ENCODE measurements at places on chromosomes 3 and 15.

DNA sequence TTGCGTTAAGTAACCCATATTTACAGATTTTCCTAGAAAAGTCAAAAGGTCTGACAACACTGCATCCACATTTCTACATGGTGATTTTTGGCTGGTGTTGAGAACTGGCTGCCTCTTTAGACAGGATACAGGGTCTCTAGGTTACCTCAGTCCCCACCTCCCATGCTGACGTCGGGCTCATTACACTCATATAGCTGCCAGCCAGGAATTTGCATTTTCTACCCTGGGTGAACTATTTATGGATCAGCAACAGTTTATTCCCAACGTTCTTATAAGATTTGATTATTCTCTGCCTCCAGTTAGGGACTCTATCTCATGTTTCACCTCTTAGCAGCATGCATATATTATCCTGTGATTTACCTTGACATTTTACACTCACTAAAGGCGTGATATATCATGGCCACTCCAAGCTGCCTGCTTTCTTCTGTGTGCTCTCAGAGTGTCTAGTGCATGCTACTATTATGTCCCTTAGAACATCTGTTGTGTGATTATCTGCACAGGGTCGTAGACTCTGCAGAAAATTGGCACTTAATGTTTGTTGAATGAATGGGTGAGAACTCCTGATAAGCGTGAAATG lies 49.0 kb downstream of the CLDN11 start:
- no peak for DNase-seq

DNA sequence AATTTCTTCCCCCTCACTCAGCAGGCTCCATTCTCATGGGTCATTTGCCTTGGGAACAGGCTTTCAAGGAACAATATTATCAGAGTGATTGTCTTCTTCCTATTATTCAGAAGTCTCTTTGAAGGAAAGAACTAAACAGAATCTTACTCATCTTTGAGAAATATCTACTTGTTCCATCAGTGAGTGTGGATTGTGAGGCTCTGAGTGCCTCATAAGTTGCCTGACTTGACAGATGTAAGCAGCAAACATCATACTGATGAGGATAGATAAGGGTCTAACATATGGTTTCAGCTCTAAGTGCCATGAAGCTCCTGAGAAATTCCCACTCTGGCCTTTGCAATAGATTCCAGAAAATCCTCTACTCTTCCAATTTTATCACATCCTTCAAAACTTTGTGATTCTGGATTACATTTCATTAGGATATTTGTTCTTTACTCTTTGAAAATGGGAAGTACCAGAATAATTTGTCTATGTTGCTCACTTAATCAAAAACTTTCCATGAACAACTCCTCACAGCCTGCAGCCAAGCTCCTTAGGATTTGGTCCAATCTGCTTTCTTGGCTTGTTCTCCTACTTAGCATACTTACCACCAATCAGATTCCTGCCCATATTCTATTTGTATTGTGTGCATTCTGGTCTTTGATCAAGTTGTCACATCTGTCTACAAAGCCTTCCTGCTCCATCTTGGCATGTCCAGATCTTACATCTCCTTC lies 120.1 kb downstream of the RPL22L1 start:
- no peak for DNase-seq

- DNase-seq, result no peak
Measured at GRCh38 chr3:23650371-23651140, 155.2 kb upstream of the UBE2E1 start.

DNA sequence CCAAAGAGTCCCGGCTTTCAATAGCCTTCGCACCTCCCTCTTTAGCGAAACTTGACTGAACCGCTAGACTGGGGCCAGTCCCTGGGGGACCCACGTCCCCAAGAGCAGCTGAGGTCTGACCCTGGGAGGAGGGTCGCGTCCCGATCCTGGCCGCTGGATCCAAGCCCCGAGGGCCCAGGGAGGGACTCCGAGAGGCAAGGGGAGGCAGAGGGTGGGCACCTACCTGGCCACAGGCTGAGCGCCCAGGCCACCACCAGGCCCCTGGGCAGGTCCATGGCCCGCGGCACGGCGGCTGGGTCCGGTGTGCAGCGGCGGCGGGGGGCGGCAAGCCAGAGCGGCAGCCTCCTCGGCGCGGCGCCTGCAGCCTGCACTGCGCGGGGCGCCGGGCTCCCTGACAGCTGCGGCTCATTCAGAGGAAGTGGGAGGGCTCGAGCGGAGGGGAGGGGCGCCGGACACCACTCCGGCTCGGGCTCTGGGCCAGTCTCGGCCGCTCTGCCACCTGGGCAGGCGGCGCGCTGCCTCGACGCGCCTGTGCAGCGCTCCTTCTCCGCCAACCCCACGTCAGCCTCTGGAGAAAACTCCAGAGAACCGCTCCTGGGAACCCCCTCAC lies at the start of gene ITGA11:
Gene ITGA11, minus strand, starts transcription at position 372 of the 610 bp plus-strand sequence. Its CDS starts 97 bp downstream, at position 275.
- no peak for DNase-seq

GRCh38 chr3:64414043-64414442 lies 188.8 kb upstream of the PRICKLE2 start:
- DNase-seq, result no peak

DNA sequence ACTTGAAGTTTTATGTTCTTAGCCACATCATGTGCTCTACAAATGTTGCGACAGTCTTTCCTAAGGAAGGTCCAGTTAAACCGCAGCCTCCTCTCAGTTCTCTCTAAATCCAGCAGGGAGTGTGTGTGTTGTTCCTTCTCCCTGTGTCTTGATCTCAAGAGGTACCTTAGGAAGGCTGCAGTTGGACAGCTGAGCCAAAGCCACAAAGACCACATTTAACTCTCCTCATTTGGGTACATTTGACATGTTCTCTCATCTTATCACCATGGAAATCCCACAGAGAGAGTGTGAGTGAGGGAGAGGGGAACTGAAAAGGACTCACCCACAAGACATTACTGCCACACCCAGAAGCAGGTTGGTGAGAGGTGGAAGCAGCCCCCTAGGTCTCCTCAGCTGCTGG lies 79.5 kb downstream of the CD200R1L start:
- DNase-seq, result no peak

DNA sequence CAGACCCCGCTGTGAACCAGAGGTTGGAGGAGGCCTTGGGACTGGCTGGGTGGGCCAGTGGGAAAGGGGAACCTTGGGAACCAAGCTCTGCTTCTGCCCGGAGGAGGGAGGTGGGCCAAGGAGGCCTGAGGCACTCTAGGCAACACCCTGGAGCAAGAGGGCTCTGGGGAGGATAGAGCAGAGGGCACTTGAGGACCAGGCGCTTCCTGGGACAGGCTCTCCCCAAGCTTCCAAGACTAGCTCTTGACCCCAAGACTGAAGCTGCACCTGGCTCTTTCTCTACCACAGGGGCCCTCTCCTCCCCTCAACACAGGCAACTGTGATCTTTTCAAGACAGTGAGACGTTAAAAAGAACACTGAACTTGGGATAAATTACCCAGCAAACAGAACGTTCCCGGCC lies 20.3 kb downstream of the TKT start:
- DNase-seq, result no peak

DNA sequence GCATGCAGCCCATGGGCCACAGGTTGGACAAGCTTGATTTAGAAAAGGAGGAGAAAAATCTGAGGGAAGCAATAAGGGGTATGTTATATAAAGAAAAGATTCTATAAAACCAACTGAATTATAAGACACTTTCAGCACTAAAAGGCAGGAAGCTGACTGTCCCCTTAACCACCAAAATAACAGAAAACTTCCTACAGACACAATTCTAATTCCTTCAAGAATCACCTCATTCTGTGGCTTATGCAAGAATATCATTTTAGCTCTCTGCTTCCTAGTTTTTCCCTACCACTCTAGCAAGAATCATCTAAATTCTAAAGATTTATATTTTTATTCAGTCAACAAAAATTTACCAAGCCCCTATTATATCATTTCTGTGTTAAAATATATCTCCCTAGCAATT lies 6.3 kb downstream of the STAG1 start:
- DNase-seq, result no peak

- DNase-seq, result no peak
Measured at GRCh38 chr3:9450991-9451390, 53.6 kb downstream of the SETD5 start.

- DNase-seq, result no peak
Measured at GRCh38 chr15:81758818-81759284, 287.0 kb downstream of the MEX3B start.

GRCh38 chr3:63193647-63194046 lies 84.5 kb upstream of the SYNPR start:
- no peak for DNase-seq

- DNase-seq, result no peak
Measured at GRCh38 chr15:98674336-98674735, 26.0 kb downstream of the IGF1R start.

DNA sequence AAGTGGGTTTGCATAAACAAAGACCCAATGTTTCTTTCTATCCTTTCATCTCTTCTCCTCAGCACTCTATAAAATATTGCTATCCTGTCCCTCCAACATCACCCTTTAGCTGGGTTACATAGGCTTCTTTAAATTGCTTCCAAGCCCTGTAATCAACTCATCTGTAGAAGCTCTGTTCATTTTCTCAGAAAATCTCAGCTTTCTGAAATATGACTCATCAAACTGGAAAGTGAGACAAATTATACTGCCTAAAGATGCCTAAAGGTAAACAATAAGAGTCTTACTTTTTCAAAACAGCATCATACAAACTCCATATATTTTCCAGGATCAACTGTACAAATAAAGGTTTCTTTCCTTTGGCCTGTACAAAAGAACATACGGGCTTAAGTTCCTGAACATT lies 33.8 kb downstream of the EFL1 start:
- DNase-seq, result no peak

DNA sequence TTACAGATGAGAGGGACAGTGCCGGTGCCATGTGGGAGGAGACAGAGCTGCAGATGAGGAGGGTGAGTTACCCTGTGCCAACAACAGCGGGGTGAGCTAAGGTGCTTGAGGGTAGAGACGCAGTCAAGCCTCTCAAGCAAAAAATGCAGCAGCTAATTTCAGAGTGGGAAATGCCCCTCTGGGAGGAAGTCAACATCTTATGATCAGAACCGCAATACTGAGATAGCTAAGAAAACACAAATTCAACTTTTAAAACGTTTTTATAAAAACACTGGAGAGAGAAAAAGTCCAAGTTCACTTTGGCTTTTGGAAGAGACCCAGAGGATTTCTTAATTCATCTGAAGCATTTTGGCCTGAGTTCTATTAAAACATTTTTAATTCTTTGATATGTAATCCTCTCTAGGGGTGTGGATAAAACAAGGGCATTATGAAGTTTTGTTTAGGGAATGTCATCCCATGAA lies 319.2 kb downstream of the SLC9A9 start:
- DNase-seq, result no peak

GRCh38 chr3:45011756-45012508 lies 14.2 kb upstream of the CLEC3B start:
- no peak for DNase-seq

- DNase-seq, result no peak
Measured at GRCh38 chr15:39999538-40000200, 39.3 kb downstream of the SRP14 start.

DNA sequence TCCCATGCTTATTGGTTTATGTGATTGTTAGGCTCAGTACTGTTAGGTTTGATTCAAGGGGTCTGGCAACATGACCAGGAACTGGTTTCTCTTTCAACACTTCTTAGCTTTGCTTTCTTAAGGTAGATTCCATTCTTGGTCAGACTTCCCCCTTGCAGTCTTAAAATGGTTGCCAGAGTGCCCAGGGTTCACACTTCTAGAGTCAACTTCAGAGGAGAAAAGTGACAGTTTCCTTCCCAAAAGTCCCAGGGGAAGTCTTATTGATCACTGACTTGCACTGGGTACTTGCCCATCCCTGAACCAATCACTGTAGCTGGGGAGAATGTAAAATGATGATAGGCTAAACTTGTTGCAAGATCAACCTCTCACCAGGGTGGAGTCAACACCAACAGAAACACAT lies 14.1 kb downstream of the MGLL start:
- no peak for DNase-seq

DNA sequence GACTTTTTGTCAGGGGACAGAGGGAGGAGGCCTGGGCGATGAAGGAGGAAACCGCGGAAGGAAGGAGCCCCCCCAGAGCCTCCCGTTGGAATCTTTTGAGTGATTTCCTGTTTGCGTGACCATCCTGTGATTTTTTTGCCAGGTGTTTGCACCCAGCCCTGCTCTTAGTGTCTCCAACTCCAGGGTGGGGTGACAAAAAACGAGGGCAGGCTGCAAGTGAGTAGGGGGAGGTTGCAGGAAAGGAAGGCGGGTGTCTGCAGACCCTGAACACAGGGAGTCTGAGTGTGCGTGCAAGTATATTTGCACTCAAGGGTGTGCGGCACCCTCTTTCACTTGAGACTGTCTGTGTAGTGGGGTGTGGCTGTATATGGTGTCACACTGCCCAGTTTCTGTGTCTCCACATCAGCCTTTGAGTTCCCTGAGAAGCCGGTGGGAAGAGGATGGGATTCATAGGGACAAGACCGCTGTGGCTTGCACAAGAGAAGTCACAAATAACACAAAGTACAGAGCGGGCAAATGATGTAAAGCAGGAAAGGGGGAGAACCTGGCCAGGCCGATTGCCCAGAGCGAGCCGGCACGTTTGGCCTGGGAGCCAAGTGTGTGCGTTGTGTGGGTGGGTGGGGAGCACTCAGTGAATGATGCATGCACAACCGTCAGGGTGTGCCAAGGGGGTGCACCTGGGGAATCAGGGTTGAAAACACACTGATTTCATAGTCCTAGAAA lies 6.6 kb downstream of the ISLR2 start:
- no peak for DNase-seq

- no peak for DNase-seq
Measured at GRCh38 chr15:45328663-45329062, 49.7 kb downstream of the GATM start.

- no peak for DNase-seq
Measured at GRCh38 chr3:141448606-141449220, 38.1 kb upstream of the RASA2 start.

GRCh38 chr3:184248454-184249411 lies at the start of gene ALG3:
Gene ALG3, minus strand, starts transcription at chr3:184248962. Its CDS starts 22 bp downstream, at chr3:184248940.
- peak; percentile 80 for DNase-seq

DNA sequence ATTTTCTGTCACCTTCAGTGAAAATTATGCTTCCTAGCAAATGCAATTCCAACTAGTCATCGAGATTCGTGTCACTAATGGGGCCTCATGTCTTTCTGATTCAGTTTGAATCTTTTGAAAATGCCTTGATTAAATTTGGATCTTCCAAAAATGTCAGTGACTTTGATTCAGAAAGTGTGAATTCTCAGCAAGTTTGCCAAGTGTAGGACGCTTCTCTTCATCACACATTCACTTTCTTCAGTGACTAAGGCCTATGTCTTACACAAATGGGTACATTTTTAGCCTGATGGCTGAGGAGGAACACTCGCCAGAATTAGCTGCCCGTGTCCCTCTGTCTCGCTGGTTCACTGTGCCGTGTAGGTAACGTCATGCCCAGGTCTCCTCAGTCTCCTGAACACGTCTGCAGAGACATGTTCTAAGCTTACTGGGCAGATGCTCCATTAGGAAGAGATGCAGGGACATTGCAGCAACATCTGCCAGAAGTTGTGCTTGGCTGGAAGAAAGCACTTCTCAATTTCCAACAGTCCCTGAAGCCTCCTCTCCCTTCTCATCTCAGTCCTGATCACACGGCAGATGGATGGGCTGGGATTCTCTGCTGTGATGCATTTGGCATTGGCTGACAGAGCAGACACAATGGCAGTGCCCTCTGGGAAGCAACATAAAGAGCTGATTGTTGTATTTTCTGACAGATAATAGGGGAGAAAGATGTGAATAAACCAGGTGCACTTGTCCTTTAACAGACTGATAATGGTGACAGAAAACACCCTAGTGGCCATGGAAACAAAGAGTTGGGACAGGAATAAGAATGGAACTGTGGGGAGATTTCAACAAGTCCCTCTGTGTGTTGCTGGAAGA lies 29.1 kb upstream of the LYZL4 start:
- DNase-seq, result no peak

GRCh38 chr3:72306800-72307341 lies 521.9 kb upstream of the PROK2 start:
- DNase-seq, result no peak

- no peak for DNase-seq
Measured at GRCh38 chr15:62109982-62110851, 43.4 kb downstream of the C2CD4A start.

All from stimulated activated CD4-positive, alpha-beta T cell treated with anti-CD3 and anti-CD28 coated beads, Interleukin-2, amount 100 ng/mL, for 4 hours (primary cell).